ENCODE measurements at places on chromosomes 12 and 14. TPM values are rescaled to one million over a fixed set of nuclear protein-coding genes. Genes with fewer than 3 reads are reported as not detected.

Gene MAP1LC3B2
- 1.0 TPM for total RNA-seq

DNA sequence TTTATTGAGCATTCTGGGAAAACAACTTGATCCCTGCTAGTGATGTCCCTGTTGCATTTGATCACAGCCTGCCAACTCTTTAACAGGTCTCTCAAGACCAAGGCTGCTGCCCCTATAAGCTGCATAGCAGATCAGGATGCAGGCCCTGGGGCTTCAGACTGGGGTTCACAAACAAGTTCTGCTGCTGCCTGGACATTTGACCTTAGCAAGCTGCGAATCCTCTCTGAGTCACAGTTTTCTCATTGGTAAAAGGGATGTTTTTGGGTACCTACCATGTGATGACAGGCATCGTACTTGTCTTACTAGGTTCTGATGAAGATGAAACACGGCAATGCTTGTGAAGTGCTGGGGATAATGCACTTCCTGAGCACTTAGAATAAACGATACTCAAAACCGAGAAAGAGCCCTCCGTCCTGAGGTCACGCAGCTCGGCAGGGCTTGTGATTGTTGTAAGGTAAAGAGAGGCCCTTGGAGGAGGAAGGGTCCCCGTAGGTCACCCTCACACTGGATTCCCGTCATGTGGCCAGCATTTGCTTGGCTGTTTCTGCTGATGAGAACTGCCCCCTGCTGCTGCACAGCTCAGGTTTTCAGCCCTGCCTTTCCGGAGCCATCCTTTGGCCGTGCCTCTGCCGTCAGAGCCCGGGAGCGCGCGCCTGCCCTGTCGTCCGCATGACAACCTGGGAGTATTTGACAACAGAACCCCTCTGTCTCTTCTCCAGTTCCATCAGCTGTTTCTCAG, 39.1 kb downstream of the TSPAN9 start:
- H3K36me3 ChIP-seq = no peaks in the 10 kb centered on the region
- no peak overlapping the region for H3K27ac ChIP-seq
- no peak overlapping the region for H3K4me3 ChIP-seq
- peaks cover 21% of the 10 kb centered on the region for H3K27me3 ChIP-seq
- DNase-seq = no peak
- H3K4me1 ChIP-seq = no peaks in the 10 kb centered on the region

Gene STAC3
- total RNA-seq = 5.5 TPM

Gene COQ6
- total RNA-seq = 23.0 TPM

GRCh38 chr12:6230321-6231110, 30.3 kb downstream of the CD9 start:
- DNase-seq = peak; percentile 26
- peak overlapping the region; percentile 59 for H3K4me3 ChIP-seq
- peaks cover 23% of the 10 kb centered on the region for H3K4me1 ChIP-seq

Gene PTGDR
- not detected for total RNA-seq

DNA sequence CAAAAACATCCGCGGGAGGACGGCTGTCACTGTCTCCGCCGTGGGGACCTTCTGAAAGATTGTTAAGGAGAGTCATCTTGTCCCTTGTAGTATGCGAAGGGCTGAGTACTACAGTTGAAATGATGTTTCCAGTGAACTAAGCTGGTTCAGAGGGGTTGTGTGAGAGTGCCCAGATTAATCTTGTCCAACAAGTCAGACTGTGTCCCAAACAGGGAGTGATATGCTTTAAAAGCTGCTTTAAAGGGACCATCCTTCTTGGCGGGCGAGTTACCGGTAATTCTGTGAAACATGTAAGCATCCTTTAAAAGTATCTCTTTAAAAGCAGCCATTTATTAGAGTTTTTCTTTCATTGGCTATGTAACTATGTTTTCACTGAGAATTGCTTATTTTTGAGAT, 1.1 kb downstream of the WDR20 start:
- H3K36me3 ChIP-seq = peaks cover 10% of the 10 kb centered on the region
- DNase-seq = no peak
- peak overlapping the region; percentile 97 for H3K4me3 ChIP-seq
- H3K27me3 ChIP-seq = no peaks in the 10 kb centered on the region
- H3K27ac ChIP-seq = peak overlapping the region; percentile 93
- H3K4me1 ChIP-seq = peaks cover 19% of the 10 kb centered on the region

Gene CCDC175
- not detected for total RNA-seq

Gene AMIGO2
- total RNA-seq = 14.1 TPM

GRCh38 chr14:38578278-38578681, 322.4 kb upstream of the CLEC14A start:
- H3K4me3 ChIP-seq = no peak overlapping the region
- H3K27ac ChIP-seq = no peak overlapping the region
- no peaks in the 10 kb centered on the region for H3K4me1 ChIP-seq

DNA sequence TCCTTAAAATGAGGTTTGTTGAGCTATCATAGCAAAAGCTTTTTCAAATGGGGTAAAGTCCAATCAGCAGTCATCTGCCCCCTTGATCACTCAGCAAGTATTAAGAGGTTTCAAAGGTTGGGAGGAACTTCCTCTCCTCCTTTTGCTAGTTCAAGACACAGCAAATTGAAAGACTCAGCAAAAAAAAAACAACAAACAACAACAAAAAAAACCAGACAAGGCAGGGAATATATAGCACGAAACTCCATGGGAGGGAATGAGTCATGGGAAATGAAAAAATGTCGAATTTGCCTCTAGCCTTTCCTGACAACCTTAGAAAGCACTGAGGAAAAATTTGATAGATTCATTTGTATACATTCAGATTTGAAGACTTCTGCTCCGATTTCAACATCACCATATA, 1.6 kb upstream of the SLC7A8 start:
- no peak overlapping the region for H3K4me3 ChIP-seq
- H3K27me3 ChIP-seq = peaks cover 10% of the 10 kb centered on the region
- H3K36me3 ChIP-seq = no peaks in the 10 kb centered on the region
- no peaks in the 10 kb centered on the region for H3K4me1 ChIP-seq
- DNase-seq = no peak

Gene GYS2
- total RNA-seq = not detected

DNA sequence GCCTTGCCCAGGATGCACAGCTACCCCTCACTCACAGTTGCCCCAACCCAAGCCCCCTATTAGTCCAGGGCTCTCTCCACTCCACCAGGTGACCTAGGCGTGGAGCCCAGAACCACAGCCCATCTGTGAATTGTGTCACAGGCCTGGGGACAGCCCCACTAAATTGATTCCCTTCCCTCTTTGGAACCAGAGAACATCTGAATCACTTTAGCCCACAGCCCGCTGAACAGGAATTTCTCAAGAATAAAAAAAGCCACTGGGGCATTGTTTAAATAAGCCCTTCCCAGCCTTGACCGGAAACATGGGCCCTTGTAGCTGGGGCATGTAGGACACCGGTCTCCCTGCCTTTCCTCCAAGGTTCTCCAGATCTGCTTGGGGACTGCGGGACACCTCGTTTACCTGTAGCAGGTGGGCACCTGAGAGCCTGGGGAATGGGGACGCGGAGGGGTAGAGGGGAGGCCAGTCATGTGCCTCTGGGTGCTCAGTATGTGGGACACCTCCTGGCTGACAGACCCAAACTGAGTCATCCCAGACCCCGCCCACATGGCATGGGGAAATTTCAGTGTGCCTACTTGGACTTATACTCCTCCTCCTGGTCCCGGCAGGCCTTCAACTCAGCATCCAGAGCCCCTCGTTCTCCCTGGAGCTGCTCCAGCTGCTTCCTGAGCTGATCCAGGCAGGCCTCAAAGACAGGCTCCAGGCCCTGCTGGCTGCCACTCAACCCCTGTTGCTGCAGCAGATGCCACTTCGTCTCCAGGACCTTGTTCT, 1.3 kb downstream of the KRT78 start:
- no peak for DNase-seq
- no peak overlapping the region for H3K27ac ChIP-seq
- H3K4me3 ChIP-seq = no peak overlapping the region
- no peaks in the 10 kb centered on the region for H3K36me3 ChIP-seq
- H3K27me3 ChIP-seq = peaks cover 15% of the 10 kb centered on the region
- H3K4me1 ChIP-seq = peaks cover 6% of the 10 kb centered on the region

DNA sequence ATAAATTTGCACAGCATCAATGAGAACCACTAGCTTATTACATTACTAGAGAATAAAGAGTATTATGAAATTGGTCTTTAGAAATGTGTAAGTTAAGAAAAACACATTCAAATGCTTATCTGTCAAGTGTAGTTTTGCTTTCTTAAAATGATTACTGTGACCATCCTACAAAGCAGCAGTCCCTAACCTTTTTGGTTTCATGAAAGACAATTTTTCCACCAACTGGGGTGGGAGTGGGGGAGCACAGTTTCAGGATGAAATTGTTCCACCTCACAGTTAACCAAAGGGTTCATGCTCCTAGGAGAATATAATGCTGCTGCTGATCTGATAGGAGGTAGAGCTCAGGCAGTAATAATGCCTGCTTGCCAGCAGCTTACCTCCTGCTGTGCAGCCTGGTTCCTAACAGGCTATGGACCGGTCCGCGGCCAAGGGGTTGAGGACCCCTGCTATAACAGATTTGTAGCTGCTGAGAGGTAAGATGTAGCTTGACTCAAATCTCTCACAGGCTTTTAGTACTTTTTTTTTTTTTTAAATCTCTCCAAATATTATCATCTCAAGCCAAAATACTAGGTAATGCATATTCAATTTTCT, 45.4 kb downstream of the PPP4R3A start:
- H3K36me3 ChIP-seq = peaks cover 89% of the 10 kb centered on the region
- no peak overlapping the region for H3K4me3 ChIP-seq
- no peak overlapping the region for H3K27ac ChIP-seq
- peaks cover 8% of the 10 kb centered on the region for H3K4me1 ChIP-seq
- DNase-seq = no peak
- no peaks in the 10 kb centered on the region for H3K27me3 ChIP-seq

DNA sequence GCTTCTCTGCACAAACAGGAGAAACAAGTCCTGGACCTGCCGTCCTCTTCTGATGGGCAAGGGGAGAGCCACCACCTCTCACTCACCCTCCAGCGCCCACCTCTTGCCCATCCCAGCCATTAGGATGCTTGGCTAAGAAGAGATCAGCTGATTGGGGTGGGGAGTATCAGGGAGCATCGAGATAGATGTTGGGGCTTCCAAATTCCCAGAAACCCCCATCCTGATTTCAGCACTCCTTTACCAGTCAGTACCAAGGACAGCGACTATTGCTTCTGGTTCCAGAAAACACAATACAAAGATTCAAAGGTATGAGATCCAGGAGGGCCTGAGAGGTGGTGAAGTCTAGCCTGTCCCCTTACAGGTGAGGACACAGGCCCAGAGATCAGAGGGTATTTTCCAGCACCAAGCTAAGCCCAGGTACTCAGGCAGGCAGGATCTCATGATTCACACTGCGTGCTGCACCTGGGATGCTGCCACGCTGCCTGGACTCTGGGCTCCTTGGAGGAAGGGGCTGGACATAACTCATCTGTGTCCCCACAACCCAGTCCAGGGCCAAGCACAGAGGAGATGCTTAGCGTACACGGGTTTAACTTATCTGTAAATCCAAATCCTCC, 76.6 kb downstream of the TUNAR start:
- H3K36me3 ChIP-seq = no peaks in the 10 kb centered on the region
- H3K27me3 ChIP-seq = peaks cover 16% of the 10 kb centered on the region
- no peak for DNase-seq
- H3K4me3 ChIP-seq = no peak overlapping the region
- H3K4me1 ChIP-seq = no peaks in the 10 kb centered on the region

GRCh38 chr12:104957719-104958000, 430 bp downstream of the SLC41A2 start:
- H3K4me1 ChIP-seq = peaks cover 26% of the 10 kb centered on the region
- DNase-seq = no peak

- H3K36me3 ChIP-seq = no peaks in the 10 kb centered on the region
- H3K4me1 ChIP-seq = peaks cover 8% of the 10 kb centered on the region
- no peak for DNase-seq
Measured at GRCh38 chr12:38142974-38143373, 173.6 kb upstream of the ALG10B start.

Gene WNT1
- total RNA-seq = not detected

Gene RDH16
- 0.47 TPM for total RNA-seq

GRCh38 chr14:80538633-80539375, 327.5 kb upstream of the DIO2 start:
- H3K27ac ChIP-seq = no peak overlapping the region
- H3K27me3 ChIP-seq = no peaks in the 10 kb centered on the region
- H3K4me3 ChIP-seq = no peak overlapping the region
- no peak for DNase-seq

- no peaks in the 10 kb centered on the region for H3K27me3 ChIP-seq
- H3K4me1 ChIP-seq = no peaks in the 10 kb centered on the region
- no peak for DNase-seq
- no peak overlapping the region for H3K4me3 ChIP-seq
- no peaks in the 10 kb centered on the region for H3K36me3 ChIP-seq
Measured at GRCh38 chr14:98165976-98166375, 1106.0 kb downstream of the BCL11B start.

Gene DCAF11
- total RNA-seq = 86.5 TPM

GRCh38 chr14:72892103-72892878, 1.6 kb downstream of the DPF3 start:
- DNase-seq = peak; percentile 26
- peaks cover 6% of the 10 kb centered on the region for H3K36me3 ChIP-seq

Gene ASCL1
- not detected for total RNA-seq

DNA sequence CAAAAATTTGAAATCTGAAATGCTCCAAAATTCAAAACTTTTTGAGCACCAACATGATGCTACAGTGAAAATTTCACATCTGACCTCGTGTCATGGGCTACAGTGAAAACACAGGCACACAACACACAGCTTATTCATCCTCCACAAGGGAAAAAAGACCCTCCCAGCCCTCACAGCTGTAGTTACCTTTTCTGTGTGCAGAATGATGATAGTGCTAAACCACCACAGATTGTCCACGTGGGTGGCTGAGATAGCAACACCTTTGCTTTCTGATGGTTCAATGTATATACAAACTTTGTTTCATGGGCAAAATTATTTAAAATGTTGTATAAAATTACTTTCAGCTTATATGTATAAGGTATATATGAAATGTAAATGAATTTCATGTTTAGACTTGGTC, 46.8 kb downstream of the FRS2 start:
- no peak for DNase-seq
- H3K4me3 ChIP-seq = no peak overlapping the region
- peaks cover 36% of the 10 kb centered on the region for H3K4me1 ChIP-seq

Gene IGF1
- total RNA-seq = 0.27 TPM

DNA sequence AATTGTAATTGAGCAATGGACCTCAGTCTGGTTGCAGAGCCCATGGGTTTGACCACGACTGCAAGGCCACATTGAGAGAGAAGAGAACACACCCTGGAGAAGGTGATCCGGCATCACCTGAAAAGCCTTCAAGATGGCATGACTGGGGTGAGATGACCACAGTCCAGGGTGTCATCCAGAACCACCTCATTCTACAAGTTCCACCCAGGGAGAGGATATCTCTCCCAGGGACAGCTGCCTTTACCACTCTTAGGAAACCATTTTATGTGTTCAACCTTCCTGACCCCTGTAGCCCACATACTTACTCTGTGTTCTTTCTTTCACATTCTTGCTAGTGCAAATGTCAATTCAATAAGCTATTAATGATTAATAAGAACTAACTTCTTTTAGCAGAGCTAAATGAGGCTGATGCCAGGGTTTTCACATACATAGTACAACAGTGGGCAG, 43.4 kb upstream of the CPM start:
- no peak for DNase-seq
- no peaks in the 10 kb centered on the region for H3K36me3 ChIP-seq
- H3K4me3 ChIP-seq = no peak overlapping the region
- peaks cover 7% of the 10 kb centered on the region for H3K4me1 ChIP-seq

Gene GALNT9
- total RNA-seq = not detected
